Activated T-helper 1 cell treated with anti-CD3 and anti-CD28 coated beads, Interleukin-2, amount 50 U/mL, for 16 hours (primary cell): ENCODE measurements at places on chromosomes 5 and 9.

- DNase-seq = no peak
These were observed 332.9 kb upstream of the CCNG1 start for GRCh38 chr5:163104464-163104863.

GRCh38 chr9:138003485-138004190 is 126.1 kb downstream of the CACNA1B start:
- DNase-seq = no peak

- DNase-seq = no peak
These were observed 14.1 kb upstream of the SLC9A3 start for GRCh38 chr5:538271-538771.

DNA sequence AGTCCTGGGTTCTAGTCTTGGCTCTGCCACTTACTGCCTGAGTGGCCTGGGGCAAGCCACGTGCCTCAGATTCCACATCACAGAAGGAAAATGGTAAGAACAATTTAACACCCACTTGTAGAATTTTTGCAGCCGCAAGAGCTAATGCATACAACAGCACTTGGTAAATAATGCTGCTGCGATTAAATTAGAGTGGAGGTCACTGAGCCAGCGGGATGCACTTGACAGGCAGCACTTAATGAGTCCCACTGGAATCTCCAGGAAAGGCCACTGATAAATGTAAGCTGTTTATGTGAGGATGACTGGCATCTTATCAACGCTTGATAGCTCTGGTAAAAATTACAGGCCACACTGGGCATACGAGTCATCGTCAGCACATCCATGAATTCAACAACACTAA is 59.4 kb upstream of the UBTD2 start:
- DNase-seq = no peak

DNA sequence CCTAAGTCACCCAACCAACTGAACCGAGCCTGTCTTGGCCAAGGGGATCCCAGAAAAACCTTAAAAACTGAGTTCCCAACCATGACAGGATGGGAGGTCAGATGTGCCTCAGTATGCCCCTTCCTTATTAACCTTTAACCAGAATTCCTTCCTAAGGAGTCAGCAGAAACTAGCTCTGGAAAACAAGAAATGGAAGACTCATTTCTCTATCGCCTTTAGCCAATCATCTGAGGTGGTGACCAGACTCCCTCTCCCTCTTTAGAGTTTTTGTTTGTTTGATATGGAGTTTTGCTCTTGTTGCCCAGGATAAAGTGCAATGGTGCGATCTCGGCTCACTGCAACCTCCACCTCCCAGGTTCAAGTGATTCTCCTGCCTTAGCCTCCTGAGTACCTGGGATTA is 37.5 kb downstream of the SLC28A3 start:
- DNase-seq = no peak

DNA sequence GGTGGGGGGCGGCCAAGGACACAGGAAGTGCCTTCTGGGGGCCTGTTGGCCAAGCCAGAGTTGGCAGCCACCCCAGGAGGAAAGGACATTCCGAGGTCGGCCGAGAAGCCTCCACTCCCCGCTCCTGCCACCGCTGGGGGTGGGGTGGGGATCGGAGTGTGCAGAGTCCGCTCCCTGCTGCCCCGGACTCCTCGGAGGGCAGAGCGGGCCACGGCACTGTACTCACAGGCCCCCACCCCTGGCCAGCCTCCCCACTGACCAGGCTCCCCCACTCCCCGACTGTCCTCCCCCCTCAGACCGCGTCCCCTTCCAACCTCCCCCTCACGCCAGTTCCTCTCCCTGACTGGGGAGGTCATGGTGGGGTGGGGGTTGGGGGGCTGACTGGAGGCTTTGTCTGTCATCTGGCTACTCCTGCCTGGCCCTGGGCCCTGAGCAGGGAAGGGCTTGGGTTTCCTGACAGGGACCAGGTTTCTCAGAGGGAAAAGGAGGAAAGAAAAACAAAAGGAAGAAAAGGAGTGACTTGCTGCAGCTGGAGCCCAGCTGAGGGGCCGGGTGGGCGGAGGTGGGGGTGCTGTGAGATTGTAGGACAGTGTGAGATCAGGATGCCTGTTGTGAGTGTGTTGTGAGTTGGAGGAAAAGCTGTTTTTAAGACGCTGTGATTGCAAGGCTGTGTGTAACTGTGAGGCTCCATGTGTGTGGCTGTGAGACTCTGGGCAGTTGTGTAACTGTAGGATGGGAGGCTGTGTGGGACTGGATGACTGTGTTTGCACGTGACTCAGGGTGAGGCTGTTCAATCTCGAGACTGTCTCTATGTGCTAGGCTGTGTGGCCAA is 29.7 kb downstream of the CNTFR start:
- no peak for DNase-seq

- no peak for DNase-seq
These were observed 397.8 kb downstream of the GADD45G start for GRCh38 chr9:90002397-90003271.

- no peak for DNase-seq
These were observed 31.7 kb downstream of the ALG2 start for GRCh38 chr9:99189887-99190596.

GRCh38 chr9:109482391-109482916 is 15.7 kb downstream of the PTPN3 start:
- DNase-seq = no peak

GRCh38 chr5:16656561-16657191 is 39.9 kb upstream of the RETREG1 start:
- DNase-seq = no peak

DNA sequence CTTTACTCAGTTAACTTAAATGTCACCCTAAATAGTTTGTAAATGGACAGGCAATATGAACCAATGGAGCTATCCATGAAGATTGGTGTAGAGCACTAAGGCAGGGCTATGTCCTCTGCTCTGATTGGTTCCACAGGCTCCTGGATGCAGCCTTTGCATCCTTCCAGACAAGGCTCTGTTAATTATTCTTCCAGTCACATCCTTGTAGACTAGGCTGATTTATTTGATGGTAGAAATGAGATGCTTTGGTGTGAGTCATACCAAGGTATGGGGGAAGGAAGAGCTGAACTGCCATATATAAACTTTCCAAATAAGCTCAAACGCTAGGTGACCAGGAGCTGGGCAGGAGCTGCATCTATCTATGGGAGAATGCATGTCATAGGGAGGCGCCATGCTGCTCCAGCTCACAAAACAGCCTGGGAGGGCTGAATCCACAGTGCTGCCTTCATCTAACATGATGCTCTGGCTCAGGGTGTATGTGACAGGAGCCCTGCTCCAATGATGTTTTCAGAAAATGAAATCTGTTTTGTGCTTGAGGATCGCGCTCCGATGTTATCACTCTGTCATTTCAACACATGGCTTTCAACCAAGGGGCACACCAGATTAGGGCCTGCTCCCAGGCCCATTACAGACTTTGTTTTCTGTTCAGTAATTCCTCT is 818.0 kb upstream of the ZNF608 start:
- DNase-seq = no peak

DNA sequence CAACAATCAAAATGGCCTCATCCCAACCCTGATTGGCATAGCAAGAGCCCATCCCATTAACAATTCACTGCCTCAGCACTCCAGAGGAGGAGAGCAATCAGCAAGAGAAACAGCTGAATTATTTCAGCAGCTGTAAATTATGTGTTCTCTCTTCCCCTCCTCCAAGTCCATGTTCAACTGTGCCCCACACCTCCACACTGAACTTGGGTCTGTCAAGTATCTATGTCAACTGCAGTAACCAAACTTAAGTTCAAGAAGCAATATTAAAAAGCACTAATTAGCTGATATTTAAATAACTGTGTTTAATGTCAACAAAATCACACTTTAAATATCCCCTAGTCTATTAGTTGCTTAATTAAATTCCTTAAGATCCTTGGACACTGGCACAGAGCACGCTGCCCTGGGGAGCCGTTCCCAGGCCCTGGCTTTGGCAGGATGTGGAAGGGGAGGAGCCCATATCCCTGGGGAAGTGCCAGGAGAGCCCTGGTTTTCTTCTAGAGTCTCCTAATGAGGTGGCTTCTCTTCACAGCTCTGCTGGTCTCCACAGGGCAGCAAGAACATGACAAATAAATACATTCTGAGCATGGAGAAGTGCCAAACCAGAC is 50.6 kb downstream of the SIL1 start:
- DNase-seq = no peak

GRCh38 chr9:34999576-34999975 is 10.0 kb downstream of the DNAJB5 start:
- no peak for DNase-seq

DNA sequence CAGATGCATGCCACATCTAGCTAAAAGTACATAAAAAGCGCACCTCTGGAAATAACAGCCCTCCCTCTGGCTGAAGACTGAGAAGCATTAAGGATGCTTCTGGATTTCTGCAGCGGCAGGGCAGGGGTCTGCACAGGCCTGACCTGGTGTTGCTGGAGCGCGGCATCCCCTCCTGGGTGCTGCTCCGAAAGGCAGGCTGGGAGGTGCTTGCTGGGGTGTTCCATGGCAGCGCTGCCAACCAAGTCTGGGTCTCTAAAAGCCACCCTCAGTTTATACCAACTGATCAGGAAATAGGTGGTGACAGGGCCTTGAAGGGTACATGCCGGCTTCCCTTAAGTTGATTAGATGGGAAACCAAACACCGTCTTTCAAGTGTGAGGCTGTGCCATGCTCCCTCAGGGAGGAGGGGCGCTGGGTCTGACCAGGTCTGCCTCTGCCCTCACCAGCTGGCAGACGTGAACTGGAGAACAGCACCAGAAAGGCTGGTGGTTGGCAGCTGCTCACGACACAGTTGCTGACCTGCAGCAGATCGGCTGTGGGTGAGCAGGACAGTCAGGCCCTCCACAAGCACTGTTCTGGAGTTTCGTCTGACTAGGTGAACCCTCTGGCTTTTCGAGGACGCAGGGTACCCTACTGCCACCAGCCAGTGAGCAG is 81.6 kb downstream of the DAP start:
- no peak for DNase-seq

GRCh38 chr5:103674739-103675138 is 112.2 kb upstream of the NUDT12 start:
- no peak for DNase-seq

DNA sequence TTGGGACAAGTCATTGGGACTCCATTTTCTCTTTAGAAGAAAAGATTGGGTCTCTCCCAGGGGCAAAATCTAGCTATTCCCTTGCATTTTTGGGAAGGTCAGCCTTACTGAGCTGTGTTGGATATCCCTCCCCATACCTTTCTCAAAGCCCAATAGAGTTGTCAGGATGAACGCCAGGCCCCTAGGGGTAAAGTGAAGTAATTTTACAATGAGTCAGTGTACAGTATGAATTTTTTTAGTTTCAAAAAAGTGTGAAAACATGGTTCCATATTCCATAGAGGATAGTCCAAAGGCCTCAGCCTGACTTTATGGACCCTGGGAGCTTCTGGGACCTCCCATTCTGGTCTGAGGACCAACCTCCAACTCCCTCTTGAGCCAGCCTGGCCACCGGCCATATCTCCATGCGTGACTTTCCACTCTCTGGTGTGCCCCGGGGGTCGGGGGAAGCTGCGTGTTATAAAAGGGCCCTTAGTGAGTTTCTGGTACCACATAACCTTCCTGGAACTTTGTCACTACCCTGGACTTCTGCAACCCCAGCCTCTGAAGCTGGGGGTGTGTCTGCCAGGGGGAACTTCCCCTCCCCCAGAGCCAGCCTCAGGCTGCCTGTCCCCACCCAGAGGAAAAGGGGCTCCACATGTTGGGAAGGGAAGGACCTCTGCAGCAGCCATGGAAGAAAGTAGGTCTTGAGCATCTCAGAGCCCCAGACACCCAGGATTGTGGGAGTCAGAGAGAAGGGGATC is 52.4 kb upstream of the SYNPO start:
- DNase-seq = no peak

GRCh38 chr5:160458806-160459800 is 37.4 kb downstream of the PTTG1 start:
- no peak for DNase-seq

GRCh38 chr5:137034764-137035479 is 464.2 kb downstream of the SPOCK1 start:
- DNase-seq = no peak

- DNase-seq = no peak
These were observed 117.4 kb downstream of the MLLT3 start for GRCh38 chr9:20504930-20505329.

- no peak for DNase-seq
These were observed 4.5 kb upstream of the PALM2AKAP2 start for GRCh38 chr9:109775516-109775915.

- no peak for DNase-seq
These were observed 12.6 kb downstream of the PBX3 start for GRCh38 chr9:125759764-125760129.

GRCh38 chr9:11063263-11063662 is 450.5 kb upstream of the PTPRD start:
- no peak for DNase-seq

- no peak for DNase-seq
These were observed 116.0 kb downstream of the MACIR start for GRCh38 chr5:103374473-103374963.

DNA sequence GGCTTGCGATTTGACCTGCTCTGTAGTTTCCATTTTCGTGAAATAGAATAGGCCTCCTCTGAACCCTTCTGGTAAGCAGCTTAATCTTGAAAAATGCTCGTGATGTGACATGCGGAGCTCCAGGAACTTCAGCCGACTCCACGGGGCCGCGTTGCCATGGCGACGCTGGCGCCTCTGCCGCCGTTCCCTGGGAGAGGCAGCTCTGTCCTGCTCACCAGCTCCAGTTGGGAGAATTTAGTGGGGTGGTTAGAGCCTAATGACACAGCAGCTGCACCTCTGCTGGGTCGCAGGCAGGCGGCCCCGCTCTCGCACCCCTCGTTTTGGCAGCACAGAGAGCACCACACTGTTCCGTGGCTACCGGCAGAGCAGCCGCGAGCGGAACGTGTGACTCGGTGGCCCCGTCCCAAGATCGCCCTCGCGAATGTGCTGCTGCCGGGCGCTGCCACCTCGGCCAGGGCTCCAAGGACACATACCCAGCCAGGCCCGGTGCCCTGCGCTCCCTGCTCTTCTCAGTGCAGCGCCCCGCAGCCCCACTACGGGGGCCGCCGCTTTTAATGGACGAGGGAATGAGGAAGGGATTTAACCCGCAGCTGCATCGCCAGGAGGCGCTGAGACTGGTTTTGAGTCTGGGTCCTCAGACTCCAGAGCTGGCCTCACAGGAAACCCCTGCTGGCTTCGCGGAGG is 131.2 kb upstream of the LMX1B start:
- DNase-seq = no peak

- DNase-seq = no peak
These were observed 58.0 kb downstream of the SHOC1 start for GRCh38 chr9:111736714-111737113.
